GDM1 (cell line): ENCODE measurements at places on chromosomes 16 and 17.

GRCh38 chr16:2284001-2284770 lies 16.3 kb upstream of the RNPS1 start:
- no peak for DNase-seq

DNA sequence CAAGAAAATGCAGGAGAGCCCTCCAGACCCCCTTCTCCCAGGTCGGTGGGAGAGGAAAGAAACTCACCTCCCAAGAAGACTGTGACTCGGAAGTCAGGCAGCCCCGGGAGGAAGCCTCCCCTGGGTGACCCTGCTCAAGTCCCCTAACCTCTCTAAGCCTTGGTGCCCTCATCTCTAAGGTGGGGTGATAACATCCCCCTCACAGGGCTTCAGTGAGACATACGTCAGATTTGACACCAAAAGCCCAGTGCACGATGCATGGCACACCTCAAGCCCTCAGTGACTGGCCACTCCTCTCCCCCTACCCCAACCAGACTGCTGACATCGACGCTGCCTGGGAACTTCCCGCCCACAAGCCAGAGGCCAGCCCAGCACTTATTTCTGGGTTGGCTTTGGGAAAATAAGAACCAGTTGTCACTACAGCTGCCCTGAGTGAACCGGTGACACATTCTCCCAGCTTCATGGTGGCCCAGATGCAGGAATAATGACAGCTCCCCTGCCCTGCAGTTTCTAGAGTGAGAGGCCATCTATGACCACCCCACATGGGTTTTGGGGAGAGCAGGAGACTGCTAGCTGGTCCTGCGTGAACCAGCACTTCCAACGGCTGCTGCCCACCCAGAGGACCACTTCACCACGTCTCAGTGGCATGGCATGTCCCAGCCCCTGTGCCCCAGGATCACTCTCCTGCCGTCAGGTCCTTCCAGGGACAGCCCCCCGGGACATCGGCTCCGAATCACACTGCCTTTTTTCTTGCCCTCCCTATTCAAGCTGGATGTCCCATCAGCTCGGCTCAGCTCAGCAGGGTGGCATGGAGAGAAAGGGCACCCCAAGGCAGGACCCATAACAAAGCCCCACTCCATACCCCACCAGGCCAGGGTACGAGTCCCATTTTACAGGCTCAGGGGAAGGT lies 9.5 kb downstream of the KNOP1 start:
- DNase-seq = no peak

GRCh38 chr17:55632893-55633292 lies 89.8 kb downstream of the TMEM100 start:
- no peak for DNase-seq

DNA sequence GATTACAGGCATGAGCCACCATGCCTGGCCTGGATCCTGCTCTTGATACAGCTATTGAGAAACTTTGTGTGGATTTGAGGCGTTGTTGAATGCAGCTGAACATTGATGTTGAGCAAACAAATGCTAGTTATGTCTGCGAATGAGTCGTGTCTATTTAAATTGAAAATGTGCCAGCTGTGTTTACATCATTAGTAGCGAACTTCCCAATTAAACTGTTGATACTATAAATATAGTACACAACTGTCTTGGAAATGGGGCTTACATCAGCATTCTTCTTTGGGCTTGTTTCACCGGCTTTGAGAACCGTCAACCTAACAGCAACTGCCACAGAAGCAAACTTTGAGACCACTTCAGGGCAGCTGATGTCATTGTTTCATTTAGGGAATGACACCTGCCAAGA lies 251.9 kb downstream of the RBFOX1 start:
- DNase-seq = no peak

GRCh38 chr16:49597796-49598195 lies 224.2 kb downstream of the C16orf78 start:
- no peak for DNase-seq

DNA sequence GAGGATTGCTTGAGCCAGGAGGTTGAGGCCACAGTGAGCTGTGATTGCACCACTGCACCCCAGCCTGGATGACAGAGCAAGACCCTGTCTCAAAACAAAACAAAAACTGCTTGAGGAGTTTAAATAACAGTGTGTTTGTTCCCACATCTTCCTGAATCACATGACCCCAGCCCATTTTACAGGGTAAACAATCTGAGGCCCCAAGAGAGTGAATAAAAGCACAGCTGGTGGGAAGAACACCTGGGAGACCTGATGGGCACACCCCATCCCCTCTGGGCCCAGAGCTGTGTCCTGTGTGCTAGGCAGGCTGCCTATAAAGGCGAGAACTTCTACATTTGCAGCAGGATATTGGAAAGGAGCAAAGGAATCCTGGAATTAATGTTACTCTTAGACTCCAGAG lies 69.6 kb downstream of the PLXDC1 start:
- no peak for DNase-seq
